Effector memory CD8-positive, alpha-beta T cell (primary cell): ENCODE measurements at places on chromosomes 3 and 15.

GRCh38 chr15:33304924-33305323 is 5.8 kb upstream of the RYR3 start:
- no peak for DNase-seq

GRCh38 chr15:82647835-82648256 is 683 bp upstream of the CPEB1 start:
- DNase-seq = peak; percentile 7

DNA sequence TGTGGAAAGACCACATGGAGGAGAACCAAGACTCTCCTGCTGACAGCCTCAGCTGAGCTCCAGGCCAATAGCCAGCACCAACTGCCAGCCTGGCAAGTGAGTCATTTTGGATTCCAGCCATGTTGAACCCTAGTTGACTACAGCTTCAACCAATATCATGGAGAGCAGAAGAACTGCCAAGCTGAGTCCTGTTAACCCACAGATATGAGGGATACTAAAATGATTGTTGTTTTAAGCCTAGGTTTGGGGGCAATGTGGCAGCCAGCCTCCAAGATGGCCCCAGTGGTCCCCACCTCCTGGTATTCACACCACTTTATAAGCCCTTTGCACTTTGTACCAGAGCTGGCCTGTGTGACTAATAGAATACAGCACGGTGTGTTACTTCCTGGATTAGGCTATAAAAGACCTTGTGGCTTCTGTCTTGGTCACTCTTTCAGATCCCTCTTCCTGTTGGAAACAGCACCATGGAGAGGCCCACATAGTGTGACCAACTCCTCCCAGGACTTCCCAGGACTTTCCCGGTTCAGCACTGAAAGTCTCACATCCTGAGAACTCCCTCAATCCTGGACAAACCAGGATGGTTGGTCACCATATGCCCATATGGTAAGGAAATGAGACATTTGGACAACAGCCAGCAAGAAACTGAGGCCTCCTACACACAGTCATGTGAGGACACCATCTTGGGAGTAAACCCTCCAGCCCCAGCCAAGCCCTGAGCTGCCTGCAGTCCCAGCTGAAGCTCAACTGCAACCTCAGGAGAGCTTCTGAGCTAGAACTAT is 32.4 kb upstream of the CDV3 start:
- DNase-seq = no peak

DNA sequence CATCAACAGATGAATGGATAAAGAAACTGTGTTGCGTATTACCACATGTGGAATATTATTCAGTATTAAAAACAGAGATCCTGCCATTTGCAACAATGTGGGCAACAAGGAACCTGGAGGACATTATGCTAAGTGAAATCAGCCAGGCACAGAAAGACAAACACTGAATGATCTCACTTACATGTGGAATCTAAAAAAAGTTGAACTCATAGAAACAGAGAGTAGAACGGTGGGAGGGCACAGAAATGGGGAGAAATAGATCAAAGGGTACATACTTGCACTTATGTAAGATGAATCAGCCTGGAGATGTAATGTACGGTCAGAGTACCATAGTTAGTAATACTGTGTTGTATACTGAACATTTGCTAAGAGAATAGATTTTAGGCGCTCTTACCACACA is 29.8 kb upstream of the MUC13 start:
- DNase-seq = no peak

GRCh38 chr15:70189826-70190695 is 92.3 kb upstream of the TLE3 start:
- DNase-seq = no peak

DNA sequence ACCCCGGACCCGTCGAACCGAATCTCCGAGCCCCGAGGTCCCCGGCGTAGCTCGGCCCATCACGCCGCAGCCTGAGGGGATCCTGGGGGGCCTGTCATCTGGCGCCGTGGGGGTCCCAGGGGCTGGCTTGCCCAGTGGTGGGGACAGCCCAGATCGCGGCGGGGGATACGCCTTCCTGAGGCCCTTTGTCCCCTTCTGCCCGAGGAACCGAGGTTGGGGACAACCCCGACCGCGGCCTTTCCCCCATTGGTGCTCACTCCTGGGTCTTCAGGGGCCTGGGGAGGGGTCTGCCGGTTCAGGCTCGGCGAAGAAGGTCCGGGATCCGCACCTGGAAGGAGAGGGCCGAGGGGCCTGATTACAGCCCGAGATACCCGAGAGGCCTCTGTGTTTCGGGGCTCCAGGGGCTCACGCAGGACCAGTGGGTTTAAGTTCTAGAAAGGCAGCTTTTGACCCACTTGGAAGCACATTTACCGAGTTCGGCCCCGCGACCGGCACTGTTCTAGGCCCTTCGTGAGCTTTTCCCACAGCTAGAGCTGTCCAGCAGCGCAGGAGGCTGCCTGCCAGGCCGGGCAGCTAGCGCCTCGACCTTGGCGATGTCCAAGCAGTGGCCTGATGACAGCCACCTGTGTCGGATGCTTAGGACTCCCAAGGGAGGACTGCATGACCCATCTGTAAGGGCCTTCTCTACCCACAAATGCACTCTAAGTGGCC is 504 bp downstream of the ABHD2 start:
- no peak for DNase-seq

GRCh38 chr3:102135316-102135715 is 286.0 kb downstream of the NFKBIZ start:
- DNase-seq = no peak
